ENCODE measurements at places on chromosomes 6 and 20.

DNA sequence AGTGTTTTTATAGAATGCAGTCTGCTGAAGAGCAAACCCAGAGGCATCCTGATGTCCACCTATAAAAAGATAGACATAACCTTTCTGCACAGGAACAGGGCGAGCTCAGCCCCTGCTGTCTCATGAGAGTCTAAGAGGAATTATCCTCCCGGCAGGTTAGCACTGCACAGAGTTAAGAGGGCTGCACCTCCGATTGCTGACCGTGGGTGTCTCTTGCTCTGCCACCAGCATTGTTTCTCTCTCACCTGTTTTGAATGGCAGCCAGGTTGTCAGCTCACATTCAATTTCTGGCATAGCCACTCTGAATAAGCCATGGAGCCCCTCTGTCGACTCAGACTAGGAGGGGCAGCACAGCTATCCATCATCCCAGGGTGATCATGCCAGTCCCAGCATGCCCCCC, 211.2 kb downstream of the PHACTR1 start:
- DNase-seq = no peak

DNA sequence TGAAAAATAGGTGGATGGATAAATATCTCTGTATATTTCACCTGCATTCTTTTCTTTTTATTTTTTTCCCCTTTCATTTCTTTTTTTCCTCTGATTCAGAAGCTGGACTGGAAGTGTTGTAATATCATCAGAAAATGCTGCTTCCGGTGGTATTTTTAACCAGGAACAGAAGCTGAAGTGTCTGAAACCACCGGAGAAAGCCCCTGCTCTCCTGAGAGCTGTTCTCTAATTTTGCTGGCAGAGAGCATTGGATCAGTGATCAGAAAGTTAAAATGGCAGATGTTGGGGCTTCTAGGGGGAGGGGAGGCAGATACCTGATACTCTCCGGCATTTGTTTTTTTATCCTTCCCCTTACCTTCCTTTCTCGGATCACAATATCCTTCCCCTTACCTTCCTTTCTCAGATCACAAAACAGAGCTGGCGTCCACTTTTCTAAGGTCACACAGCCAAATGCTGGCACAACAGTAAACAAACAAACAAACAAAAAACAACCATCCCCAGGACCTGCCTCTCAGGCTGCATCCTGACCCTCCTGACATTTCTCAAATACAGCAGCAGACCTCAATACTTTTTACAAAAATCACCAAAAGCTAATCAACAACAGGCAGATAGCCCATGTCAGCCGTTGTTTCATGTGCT, 143.2 kb upstream of the ZNF217 start:
- DNase-seq = no peak

DNA sequence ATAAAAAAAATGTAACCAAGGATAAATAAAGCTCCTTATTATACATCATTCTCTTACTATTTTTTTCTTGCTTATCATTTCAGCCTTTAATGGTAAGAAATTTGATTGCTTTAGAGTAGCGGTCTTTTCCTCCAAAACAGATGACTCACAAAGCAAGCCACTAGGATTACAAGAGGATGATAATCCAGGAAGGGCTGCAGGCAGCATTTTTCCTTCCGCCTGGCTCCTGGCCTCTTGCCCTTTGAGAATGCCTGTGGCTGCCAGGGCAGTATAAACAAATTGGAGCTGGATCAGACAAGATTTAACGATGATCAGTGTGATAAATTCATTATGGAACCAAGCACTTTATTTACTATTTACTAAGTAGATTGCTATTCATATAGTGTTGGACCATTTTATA, 9.7 kb upstream of the FBXL4 start:
- no peak for DNase-seq

DNA sequence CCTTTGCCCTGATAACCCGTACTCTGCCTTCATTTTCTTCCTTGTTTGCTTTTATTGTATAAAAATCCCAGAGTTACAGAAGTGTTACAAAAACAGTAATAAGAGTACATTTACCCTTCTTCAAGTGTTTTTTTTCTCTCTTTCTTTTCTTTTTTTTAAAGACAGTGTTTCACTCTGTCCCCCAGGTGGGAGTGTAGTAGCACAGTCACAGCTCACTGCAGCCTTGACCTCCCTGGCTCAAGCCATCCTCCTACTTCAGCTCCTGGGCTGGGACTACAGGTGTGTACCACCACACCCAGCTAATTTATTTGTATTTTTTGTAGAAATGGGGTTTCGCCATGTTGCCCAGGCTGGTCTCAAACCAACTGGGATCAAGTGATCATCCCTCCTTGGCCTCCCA, 402.7 kb downstream of the CDKAL1 start:
- DNase-seq = no peak

DNA sequence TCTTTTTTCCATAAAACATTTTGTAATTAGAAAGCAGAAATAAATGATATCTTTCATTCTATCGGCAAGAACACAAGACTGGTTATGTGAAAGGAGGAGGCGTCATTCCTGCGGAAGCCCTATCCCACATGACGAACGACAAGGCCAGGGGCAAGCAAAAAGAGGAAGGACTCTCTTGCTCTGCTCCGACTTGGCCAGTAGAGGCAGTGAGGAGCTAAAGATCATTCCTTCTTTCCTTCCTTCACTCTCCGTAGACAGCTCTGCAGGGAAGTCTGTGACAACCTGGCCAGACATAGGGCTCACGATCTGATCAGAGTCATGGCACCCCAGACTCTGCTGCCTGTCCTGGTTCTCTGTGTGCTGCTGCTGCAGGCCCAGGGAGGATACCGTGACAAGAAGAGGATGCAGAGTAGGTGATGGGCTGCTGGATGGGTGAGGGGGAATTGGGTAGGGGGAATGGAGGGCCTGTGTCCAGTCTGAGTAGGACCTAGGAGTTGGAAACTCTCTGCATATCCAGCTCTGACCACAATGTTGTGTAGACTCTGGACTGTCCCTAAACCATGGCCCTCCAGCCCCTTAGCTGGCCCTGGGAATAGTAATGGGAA, at the start of gene WFDC10A:
Gene WFDC10A, plus strand, starts transcription at position 244 of the 605 bp plus-strand sequence. Its CDS starts 75 bp downstream, at position 319.
- no peak for DNase-seq

- DNase-seq = no peak
Measured at GRCh38 chr6:154257067-154257466, 99.5 kb downstream of the IPCEF1 start.

DNA sequence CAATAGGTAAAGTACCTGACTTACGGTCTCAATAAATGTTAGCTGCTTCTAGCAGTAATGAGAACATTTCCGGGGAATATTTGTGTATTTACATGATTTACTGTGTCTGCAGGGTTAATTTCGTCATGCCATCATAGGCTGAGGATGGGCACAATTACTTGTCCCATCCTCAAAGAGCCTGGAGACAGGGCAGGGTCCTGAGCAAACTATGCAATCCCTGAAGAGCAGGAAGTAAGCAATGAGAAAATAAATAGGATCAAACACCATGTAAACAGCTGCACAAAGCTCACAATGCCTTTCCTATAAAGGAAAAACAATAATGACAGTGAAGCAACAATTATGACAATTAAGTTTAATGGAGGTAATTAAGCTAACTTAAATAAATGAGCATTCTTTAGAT, 114.6 kb upstream of the FOXQ1 start:
- no peak for DNase-seq

DNA sequence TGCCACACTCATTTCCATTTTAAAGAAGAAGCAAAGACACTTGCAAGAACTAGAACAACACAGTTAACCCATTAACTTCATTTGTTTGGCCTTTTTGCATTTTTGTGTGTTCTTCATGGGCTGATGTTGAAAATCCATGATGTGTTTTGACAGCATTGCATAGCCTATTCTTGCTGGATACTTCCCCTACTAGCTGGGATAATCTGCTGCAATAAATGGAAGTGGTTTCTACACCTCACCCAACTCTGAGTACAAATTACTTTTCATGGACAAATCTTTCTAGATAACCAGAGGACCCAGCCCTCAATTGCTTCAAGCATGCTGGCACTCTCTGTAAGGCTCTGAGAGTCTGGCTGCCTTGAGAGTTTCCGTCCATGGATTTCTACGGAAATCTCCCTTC, 26.5 kb downstream of the CST9L start:
- DNase-seq = no peak

- no peak for DNase-seq
Measured at GRCh38 chr6:9458424-9458823, 956.5 kb downstream of the TFAP2A start.

- no peak for DNase-seq
Measured at GRCh38 chr6:158793432-158793831, 25.7 kb downstream of the EZR start.

DNA sequence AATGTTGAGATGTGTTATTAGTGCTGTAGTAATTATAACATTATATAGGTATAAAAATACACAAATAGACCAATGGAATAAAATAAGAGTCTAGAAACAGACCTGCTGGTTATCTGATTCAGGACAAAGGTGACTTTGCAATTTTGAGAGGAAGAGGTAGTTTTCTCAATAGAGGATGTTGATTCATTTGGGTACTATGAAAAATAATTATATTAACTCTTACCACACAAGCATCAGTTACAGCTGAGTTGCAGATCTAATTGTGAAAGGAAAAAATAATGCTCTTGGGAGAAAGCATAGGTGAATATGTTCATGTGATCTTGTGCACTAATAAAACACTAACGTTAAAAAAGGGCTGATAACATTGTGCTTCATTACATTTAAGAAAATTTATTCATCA, 103.0 kb downstream of the BCKDHB start:
- DNase-seq = no peak

- no peak for DNase-seq
Measured at GRCh38 chr6:146009338-146009737, 19.5 kb upstream of the GRM1 start.

DNA sequence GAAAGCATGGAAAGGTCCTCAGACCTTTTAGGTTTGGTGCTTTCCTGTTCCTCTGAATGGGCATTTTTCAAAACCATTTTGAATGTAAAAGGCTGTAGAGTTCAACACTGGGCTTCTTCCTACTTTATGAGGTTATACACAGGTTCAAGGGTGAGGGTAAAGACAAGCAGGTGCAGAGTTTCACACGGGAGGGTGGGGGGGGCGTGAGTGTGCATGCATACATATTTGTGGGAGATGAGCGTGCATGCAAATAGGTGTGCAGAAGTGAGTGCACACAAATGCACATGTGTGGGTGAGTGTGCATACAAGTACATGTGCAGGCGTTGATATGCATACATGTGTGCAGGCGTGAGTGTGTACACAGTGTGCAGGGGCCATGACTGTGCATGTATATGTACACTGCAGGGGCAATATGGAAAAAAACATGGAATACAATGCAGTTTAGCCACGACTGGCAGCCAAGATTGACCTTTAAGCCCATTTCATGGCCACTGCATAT, 183.1 kb downstream of the GMPR start:
- no peak for DNase-seq

- DNase-seq = no peak
Measured at GRCh38 chr6:83151114-83151513, 42.0 kb downstream of the PGM3 start.

GRCh38 chr6:106628658-106629102, 618 bp downstream of the RTN4IP1 start:
- no peak for DNase-seq

DNA sequence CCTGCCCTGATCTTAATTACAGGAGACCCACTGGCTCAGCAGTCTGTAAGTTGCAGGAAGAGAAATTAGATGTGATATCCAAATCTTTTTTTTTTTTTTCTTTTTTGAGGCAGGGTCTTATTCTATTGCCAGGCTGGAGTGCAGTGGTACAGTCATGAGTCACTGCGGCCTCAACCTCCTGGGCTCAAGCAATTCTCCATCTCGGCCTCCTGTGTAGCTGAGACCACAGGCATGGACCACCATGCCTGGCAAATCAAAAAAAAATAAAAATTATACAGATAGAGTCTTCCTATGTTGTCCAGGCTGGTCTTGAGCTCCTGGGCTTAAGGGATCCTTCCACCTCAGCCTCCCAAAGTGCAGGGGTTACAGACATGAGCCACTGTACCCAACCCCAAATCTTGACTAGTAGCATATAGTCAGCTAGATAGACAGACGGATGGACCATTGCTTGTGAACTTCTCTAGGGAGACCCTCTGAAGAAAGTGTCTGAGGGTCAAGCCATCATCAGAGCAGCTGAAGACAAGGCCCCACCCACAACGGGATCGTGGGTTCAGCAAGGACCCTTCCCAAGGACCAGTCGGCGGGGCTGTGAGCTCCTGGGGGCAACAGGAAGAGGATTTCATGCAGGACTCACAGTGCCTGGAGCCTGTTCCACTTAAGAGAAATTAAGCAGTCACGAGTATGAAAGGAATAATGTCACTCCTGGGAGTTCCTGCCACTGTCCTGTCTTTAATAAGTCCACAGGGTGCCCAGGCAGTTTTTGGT, 222.7 kb downstream of the ANKRD60 start:
- no peak for DNase-seq

DNA sequence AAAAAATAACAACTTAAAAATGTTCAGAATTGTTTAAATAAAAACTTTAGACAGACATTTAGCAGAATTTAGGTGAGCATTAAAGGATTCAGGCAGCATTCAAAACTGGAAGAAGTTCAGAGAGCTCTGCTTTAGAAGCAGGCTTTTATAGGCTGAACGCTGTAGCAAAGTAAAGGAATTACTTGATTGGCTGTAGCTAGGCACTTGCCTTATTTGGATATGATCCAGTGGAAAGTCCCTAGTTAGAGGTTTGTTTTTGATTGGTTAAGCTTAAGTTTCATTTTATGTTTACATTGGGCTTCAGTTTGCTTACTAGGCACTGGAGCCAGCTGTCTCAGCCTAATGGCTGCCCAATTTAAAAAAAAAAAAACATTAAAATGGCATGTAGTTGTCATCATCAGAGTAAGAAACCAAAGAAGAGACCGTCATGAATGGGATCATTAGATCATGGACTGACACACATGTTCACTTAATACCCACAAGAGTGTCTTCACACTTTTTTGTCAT, 65.1 kb downstream of the CBFA2T2 start:
- DNase-seq = peak; percentile 23

DNA sequence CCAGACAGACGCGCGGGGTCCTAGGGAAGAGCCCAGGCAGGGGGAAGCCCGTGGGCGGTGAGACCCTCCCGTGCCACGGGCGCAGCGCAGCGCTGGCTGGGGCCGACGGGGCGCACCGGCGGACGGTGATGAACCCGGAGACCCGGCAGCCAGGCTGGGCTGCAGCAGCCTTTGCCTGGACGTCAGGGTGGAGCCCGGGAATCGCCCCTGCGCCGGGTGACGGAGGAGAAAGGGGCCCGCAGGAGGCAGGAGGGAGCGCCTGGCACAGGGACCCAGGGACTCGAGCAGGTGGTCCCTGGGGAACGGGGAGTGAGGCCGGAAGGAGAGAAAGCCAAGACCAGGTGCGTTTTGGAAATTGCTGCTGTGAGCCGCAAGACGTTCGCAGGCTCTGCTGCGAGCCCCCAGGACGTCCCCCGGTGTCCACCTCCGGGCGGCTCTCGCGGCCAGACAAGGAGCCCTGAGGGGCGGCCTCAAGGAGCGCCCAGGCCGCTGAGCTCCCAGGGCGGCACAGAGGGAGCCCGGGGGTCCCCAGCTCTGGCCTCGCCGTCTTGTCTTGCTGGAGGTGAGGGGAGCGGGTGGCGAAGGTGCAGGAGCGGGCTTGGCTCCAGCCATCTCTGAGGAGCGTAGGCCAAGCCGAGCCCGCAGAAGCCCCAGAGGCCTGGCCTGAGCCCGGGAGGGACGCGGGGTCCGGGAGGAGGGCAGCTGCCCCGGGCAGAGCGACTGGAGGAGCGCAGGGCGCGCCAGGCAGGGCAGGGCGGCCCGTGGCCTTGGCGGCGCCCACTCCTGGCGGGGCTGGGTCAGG, 191.2 kb upstream of the PDE10A start:
- no peak for DNase-seq
